ENCODE measurements at places on chromosomes 6 and 20.

GRCh38 chr6:167956983-167957492 is 40.4 kb upstream of the KIF25 start:
- H3K4me1 ChIP-seq: no peaks in the 10 kb centered on the region
- H3K36me3 ChIP-seq: peaks cover 24% of the 10 kb centered on the region
- no peaks in the 10 kb centered on the region for H3K27me3 ChIP-seq
- no peak overlapping the region for H3K27ac ChIP-seq

GRCh38 chr6:149864578-149865535 is 698 bp upstream of the LRP11 start:
- no peaks in the 10 kb centered on the region for H3K36me3 ChIP-seq
- H3K27ac ChIP-seq: peak overlapping the region; percentile 28
- H3K27me3 ChIP-seq: peaks cover 10% of the 10 kb centered on the region
- H3K4me1 ChIP-seq: peaks cover 6% of the 10 kb centered on the region
- peak overlapping the region; percentile 79 for H3K4me3 ChIP-seq
- peak; percentile 22 for DNase-seq

- H3K27me3 ChIP-seq: peaks cover 40% of the 10 kb centered on the region
- H3K4me3 ChIP-seq: no peak overlapping the region
- H3K27ac ChIP-seq: no peak overlapping the region
Observed at GRCh38 chr6:73691512-73691911, 4.5 kb upstream of the CD109 start.

- no peak overlapping the region for H3K27ac ChIP-seq
- DNase-seq: no peak
Observed at GRCh38 chr6:29830409-29830808, 2.8 kb downstream of the HLA-G start.

GRCh38 chr6:126907312-126907711 is 211.2 kb upstream of the RSPO3 start:
- no peak for DNase-seq
- no peaks in the 10 kb centered on the region for H3K4me1 ChIP-seq
- no peak overlapping the region for H3K27ac ChIP-seq
- no peaks in the 10 kb centered on the region for H3K27me3 ChIP-seq
- no peak overlapping the region for H3K4me3 ChIP-seq

GRCh38 chr6:102215425-102215824 is 821.9 kb downstream of the GRIK2 start:
- H3K27me3 ChIP-seq: no peaks in the 10 kb centered on the region
- no peaks in the 10 kb centered on the region for H3K36me3 ChIP-seq
- DNase-seq: no peak
- H3K4me3 ChIP-seq: no peak overlapping the region

DNA sequence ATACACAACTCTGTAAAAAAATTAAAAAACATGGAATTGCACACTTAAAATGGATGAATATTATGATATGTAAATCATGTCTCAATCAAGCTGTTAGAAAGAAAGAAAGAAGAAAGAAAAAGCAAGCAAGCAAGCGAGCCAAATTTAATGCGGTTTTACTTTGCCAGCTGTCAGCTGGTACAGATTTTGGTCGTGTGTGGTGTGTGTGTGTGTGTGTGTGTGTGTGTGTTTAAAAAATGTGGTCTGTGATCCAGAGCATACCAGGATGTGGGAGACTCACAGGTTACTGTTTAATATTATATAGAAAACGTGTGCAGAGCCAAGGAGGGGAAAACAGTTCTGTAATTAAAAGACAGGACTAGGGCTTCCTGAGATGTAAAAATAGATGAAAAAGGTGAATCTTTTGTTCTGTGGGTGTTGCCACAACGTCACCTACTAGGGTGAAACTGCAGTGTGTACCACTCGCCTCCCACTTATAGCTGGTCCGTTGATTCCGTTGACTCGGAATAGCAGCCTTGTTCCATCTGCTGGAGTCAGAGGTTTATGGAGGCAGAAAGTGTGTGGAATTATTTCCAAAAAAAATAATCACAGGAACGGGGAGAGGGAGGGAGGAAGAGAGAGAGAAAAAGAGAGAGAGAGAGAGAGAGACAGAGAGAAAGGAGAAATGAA is 197.7 kb downstream of the BCAS1 start:
- H3K27me3 ChIP-seq: no peaks in the 10 kb centered on the region
- no peaks in the 10 kb centered on the region for H3K36me3 ChIP-seq
- H3K27ac ChIP-seq: peak overlapping the region; percentile 93

GRCh38 chr6:80789912-80790570 is 683.6 kb downstream of the BCKDHB start:
- no peak overlapping the region for H3K27ac ChIP-seq
- H3K4me3 ChIP-seq: no peak overlapping the region
- no peak for DNase-seq
- H3K4me1 ChIP-seq: no peaks in the 10 kb centered on the region
- no peaks in the 10 kb centered on the region for H3K36me3 ChIP-seq

DNA sequence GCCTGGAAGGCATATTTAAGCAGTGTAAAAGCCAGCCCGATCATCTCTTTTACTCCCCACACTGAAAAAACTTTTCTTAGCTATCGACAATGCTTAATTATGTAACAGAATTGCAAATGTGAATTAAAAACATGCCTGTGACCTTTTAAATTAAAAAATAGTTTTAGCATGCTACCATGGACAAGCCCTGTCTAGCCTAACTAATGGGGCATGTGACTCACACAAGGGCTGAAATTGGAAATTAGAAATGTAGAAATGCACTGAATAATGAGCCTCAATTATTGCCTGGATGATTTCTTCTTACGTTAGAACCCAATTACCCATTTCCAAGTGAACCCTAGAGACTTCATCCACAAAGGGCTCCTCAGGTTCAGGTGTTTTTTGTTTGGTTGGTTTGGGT is 82.7 kb downstream of the SIM1 start:
- no peak for DNase-seq
- no peaks in the 10 kb centered on the region for H3K36me3 ChIP-seq
- no peaks in the 10 kb centered on the region for H3K4me1 ChIP-seq
- no peak overlapping the region for H3K4me3 ChIP-seq

DNA sequence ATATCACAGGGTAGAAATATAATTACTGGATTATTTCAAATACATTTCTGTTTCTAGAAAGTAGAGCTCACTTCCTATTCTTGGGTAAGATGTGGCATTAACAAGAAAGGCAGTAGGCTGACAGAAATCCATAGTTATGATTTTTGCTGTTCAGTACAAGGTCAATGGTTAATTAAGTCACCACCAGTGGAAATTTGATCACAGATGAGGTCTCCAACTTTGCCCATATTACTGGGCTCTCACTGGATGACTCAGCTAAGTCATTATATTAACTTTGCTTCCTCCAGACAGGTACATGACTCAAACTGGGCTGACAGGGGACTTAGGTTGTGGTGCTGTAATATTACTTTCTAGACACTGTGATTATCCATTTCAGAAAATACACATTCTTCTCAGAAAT is 212.4 kb downstream of the GRIK2 start:
- H3K4me1 ChIP-seq: no peaks in the 10 kb centered on the region
- H3K27me3 ChIP-seq: no peaks in the 10 kb centered on the region
- no peaks in the 10 kb centered on the region for H3K36me3 ChIP-seq
- no peak for DNase-seq

DNA sequence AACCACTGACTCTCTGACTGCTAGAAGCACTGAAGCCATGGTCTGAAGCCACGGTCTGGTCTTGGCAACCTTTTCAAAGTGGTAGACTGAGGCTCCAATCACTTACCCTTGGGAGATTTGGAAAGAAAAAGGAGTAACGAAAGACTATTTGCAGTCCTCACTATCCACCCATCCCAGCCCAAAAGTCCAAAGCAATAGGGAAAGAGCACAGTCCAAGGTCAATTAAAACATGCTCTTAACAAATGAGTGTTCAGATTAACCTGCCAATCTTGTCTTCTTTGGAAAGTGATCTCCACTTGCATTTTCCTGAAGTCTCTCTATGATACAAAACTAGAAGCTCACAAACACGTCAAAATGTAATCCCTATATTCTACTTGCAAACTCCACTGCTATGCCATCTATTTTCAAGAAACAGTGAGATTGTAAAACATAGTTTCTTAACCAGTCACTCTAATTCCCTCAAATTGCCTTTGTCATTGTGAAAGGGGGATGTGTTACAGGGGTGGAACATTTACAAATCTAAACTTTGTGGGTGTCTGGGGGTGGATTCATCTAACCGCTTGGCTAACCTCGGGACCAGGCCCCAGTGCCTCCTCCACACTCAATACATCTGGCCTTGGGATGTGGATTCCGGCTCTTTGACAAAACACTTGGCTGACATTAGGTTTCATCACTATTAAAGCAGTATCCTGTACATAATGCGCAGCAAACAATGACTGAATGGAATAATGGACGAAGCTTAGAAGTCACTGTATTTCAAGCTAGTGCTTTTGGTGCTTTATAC is 56.4 kb downstream of the B4GALT5 start:
- H3K36me3 ChIP-seq: peaks cover 26% of the 10 kb centered on the region
- no peak overlapping the region for H3K4me3 ChIP-seq
- no peaks in the 10 kb centered on the region for H3K27me3 ChIP-seq
- peak overlapping the region; percentile 60 for H3K27ac ChIP-seq
- peaks cover 9% of the 10 kb centered on the region for H3K4me1 ChIP-seq
- DNase-seq: no peak

DNA sequence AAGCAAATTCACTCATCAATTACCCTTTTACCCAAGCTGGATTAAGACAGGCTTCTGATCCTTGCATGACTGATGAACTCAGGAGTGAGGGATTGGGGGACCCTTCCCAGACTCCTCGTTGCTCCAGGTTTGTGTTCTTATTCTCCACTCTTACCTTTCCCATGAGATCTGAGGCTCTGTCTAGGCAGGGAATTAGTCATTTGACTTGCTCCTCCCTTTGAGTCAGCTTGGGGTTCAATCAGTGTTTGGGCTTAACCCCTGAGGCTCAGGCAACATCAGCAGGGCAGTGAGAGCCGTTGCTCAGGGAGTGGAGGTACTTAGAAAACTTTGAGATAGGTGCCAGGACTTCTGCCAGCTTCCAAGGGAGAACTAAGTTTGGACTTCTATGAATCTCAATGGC is 20.7 kb upstream of the TOX2 start:
- H3K27ac ChIP-seq: no peak overlapping the region
- DNase-seq: no peak
- H3K27me3 ChIP-seq: peaks cover 18% of the 10 kb centered on the region
- H3K4me3 ChIP-seq: no peak overlapping the region
- peaks cover 5% of the 10 kb centered on the region for H3K36me3 ChIP-seq
- H3K4me1 ChIP-seq: no peaks in the 10 kb centered on the region

- H3K27ac ChIP-seq: no peak overlapping the region
- no peak overlapping the region for H3K4me3 ChIP-seq
- H3K27me3 ChIP-seq: no peaks in the 10 kb centered on the region
- H3K36me3 ChIP-seq: peaks cover 3% of the 10 kb centered on the region
Observed at GRCh38 chr6:148005806-148006205, 336.8 kb upstream of the SASH1 start.

DNA sequence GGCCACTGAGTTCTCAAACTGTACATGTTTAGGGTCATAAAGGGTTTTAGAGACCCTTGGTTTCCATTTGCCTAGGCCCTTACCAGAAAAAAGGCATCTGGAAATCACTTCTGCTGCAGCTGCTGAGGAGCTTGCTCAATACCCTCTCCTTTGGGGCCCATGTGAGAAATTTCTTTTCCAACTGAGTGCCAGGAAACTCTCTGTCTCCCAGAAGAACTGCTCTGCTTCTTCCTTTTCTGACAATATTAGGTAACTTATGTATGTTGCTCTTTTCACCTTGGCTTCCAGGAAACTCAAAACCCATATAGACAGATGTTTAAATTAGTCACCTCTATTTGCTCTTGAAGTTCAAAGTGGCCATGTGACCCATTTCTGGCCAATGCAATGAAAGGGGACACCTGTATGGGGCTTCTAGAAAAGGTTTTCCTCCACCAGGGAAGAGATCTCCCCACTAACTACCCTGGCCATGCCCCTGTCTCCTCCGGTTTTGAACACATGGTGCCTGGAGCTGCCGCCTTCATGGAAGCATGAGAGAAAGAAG is 121.6 kb downstream of the PREX1 start:
- peaks cover 27% of the 10 kb centered on the region for H3K36me3 ChIP-seq
- H3K27ac ChIP-seq: peak overlapping the region; percentile 12
- no peak for DNase-seq
- peaks cover 26% of the 10 kb centered on the region for H3K4me1 ChIP-seq
- no peaks in the 10 kb centered on the region for H3K27me3 ChIP-seq
- no peak overlapping the region for H3K4me3 ChIP-seq

DNA sequence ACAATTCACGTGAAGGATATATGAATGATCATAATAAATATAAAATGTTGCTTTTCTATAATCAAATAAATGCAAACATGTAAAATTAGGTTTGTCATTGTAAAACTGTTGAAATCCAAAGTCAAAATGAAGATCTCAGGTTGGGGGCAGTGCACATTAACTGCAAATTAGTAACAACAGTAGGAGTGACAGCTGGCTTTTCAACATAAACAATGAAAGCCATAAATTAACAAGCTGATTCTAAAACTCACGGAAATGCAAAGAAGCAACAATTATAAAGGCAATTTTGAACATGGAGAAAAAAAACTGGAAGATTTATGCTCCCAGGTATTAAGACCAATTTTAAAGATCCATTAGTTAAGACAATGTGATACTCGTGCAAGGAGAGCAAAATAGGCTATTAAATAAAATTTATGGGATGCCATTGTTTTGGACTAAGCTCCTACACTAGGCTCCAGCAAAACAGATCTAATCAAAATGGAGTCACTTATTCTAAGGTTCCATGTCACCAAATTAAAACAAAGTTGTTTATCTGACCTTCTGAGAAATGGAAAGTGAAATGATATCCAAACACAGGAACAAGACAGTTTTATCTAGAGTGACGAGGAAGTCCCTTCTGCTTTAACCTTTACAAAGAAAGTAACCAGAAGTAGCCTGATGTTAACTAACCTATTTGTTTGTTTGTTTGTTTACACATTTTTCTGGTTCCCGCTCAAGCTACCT is 770.8 kb downstream of the EPHA7 start:
- H3K27me3 ChIP-seq: no peaks in the 10 kb centered on the region
- H3K4me3 ChIP-seq: no peak overlapping the region
- H3K27ac ChIP-seq: no peak overlapping the region

DNA sequence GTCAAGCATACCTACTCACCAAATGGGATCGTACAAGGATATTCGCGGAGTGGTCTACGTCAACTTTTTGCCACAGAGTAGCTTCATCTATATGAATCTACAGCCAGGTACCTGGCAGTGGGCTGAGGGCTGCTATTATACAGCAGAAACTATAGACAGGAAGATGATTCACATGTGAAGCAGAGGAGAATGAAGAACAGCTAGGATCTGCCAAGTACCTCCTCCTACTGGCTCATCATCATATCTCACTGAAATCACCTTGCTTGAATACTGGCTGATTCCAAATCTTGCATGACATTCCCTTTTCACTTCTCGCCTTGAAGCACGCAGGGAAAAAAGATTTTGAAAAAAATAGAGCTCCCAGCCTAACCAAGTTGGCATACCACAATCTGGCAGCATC is 488.7 kb upstream of the NRSN1 start:
- H3K36me3 ChIP-seq: no peaks in the 10 kb centered on the region
- no peaks in the 10 kb centered on the region for H3K27me3 ChIP-seq
- no peaks in the 10 kb centered on the region for H3K4me1 ChIP-seq
- DNase-seq: no peak
- H3K4me3 ChIP-seq: no peak overlapping the region

Measured in memory B cell (primary cell).